Stimulated activated CD8-positive, alpha-beta memory T cell treated with anti-CD3 and anti-CD28 coated beads, Interleukin-7, amount 100 ng/mL, for 24 hours (primary cell): ENCODE measurements at places on chromosomes 1 and 21.

DNA sequence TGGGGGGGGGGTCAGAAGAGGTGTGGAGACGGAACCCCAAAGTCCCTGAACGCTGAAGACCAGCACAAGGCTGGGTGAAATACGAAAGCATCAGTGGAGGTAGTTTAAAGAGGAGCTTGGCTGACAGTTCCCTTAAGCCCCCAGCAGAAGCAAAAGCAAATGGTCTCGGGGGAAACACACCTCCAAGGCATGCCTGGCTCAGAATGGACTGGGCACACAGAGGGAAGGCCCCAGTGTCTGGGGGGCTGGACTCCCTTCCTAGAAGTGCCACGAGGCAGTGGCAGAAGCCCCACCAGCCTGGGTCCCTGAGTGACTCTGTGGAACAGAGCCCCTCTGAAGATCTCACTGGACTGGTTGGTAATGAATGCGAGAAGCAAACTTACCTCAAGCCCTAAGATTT is 43.9 kb downstream of the UBE2G2 start:
- no peak for DNase-seq

GRCh38 chr1:201506092-201506491 is 831 bp downstream of the CSRP1 start:
- no peak for DNase-seq

- no peak for DNase-seq
Measured at GRCh38 chr1:63662056-63662836, 69.0 kb downstream of the PGM1 start.

DNA sequence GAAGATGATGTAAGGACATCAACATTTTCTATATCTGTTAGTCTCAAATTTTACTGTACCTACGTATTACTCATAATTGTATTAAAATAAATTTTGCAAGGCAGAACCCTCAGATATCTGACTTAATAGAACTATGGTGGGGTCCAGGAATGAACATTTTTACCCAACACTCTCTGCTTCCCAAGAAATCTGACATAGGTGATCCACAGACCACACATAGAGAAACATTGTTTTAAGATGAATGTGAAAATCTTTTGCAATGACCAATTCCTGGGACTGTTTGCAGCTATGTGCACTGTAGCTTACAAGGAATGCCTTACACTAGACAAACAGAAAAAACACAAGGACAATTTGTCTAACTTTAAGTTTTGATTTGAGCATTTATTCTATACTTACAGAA is 645.6 kb upstream of the ADGRL2 start:
- DNase-seq: no peak

DNA sequence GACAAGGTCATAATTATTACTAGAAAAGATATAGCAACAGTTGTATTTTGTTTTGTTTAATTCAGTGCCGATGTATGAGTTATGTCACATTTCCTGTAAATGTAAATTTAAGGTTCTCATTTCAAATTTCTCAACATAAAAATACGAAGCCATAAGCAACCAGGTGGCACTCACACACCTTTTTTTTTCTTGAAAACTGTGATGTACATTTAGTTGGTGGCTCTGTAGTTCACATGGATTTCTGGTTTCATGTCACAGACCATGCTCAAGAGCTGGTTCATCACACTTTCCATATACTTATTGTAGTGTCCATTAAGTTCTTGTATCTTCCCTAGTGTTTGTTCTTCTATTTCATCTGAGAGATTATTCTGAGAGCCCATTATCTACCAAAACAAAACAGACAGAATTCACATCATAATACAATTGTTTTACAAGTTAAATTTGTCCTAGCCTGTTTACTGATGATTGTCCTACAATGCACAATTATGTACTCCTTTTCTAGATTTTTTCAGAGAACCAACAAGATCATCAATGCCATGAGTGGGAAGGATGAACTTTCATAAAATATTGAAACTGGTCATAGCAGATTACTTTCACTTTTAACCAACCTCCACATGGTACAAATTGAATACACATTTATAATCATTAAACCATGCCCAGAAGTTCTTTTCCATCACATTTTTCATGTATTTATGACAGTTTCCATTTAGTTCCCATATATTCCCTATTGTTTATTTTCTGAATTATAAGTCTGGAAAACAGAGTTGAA is 17.1 kb downstream of the ATP6V1G3 start:
- DNase-seq: no peak
